H9 (cell line): ENCODE measurements at places on chromosomes 2 and 18. TPM values are rescaled to one million over a fixed set of nuclear protein-coding genes. Genes with fewer than 3 reads are reported as not detected.

The SLC9A4 gene
- not detected in 2 replicates for total RNA-seq

GRCh38 chr2:23414871-23415270, 29.9 kb downstream of the KLHL29 start:
- H3K4me1 ChIP-seq = no peaks in the 10 kb centered on the region
- no peaks in the 10 kb centered on the region for H3K27me3 ChIP-seq
- DNase-seq = peak; percentile 80
- H3K4me3 ChIP-seq = no peak overlapping the region
- H3K36me3 ChIP-seq = no peaks in the 10 kb centered on the region

- H3K27ac ChIP-seq = no peak overlapping the region
- H3K27me3 ChIP-seq = no peaks in the 10 kb centered on the region
- H3K36me3 ChIP-seq = no peaks in the 10 kb centered on the region
- no peak overlapping the region for H3K4me3 ChIP-seq
- DNase-seq = no peak
- no peaks in the 10 kb centered on the region for H3K4me1 ChIP-seq
Measured at GRCh38 chr18:72601481-72601880, 57.3 kb upstream of the CBLN2 start.

GRCh38 chr2:173898996-173899395, 66.2 kb downstream of the SP3 start:
- no peak overlapping the region for H3K27ac ChIP-seq
- peaks cover under 1% of the 10 kb centered on the region; the same call in 1 of the 2 replicates for H3K36me3 ChIP-seq
- H3K27me3 ChIP-seq = no peaks in the 10 kb centered on the region
- DNase-seq = no peak
- no peaks in the 10 kb centered on the region for H3K4me1 ChIP-seq

DNA sequence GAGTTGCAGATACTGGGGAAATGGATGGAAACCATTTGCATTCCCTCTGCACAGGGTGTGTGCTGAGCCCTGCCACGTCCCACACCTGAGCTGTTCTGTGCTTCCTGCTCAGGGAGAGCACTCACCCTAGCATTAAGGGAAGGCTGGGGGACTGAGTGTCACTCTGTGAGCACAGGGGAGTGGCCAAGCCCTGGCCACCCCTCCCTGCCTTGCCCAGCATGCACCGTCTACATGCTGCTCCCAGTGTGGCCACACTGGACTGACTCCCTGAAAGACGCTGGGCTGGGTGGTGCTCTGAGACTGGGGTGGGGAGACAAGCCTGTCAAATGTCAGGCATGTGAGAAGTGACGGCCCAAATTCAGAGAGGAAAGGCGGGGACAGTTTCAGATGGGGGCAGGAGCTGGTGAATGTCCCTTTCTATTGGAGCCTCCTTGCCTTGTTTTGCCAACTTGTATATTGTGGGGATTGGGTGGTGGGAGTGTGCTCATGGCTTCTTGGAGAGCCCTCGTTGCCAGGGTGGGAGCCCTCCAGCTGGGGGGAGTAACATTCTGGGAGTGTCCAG, 298.4 kb upstream of the HS6ST1 start:
- H3K4me3 ChIP-seq = no peak overlapping the region
- peaks cover 4% of the 10 kb centered on the region for H3K36me3 ChIP-seq
- DNase-seq = no peak
- H3K4me1 ChIP-seq = no peaks in the 10 kb centered on the region
- H3K27ac ChIP-seq = no peak overlapping the region

DNA sequence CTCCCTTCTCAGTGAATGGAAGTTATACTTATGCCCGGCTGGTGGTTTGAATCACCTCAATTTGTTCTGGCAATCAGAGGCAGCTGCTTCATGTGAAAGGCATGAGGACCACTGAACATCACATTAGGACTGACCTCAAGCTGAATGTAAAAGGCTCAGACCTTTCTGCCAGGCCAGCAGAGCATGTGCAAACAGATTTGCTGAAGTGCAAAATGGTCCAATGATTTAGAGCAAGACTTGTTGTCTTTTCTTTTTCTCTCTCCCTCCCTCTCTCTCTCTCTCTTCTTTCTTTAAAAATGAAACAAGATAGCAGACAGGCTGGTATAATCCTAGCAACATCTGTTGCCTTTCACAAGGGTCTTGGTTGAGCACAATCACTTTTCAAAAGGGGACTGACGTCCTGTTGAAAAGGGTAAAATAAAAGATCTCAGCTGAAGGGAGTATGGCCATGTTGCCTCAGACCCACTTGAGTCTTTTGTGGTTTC, 13.3 kb upstream of the CDH7 start:
- no peak for DNase-seq
- H3K27ac ChIP-seq = no peak overlapping the region
- H3K4me1 ChIP-seq = no peaks in the 10 kb centered on the region
- no peaks in the 10 kb centered on the region for H3K36me3 ChIP-seq
- no peak overlapping the region for H3K4me3 ChIP-seq

DNA sequence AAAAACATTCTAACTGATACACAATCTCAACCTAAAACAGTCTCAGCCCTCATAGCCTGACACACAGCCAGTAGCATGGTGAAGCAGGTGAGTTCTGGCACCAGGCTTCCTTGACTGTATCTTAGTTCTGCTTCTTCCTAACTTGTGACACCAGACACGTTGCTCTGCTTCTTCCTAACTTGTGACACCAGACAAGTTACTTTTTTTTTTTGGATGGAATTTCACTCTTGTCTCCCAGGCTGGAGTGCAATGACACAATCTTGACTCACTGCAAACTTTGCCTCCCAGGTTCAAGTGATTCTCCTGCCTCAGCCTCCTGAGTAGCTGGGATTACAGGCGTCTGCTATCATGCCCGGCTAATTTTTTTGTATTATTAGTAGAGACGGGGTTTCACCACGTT, 6.7 kb upstream of the ATG16L1 start:
- no peak overlapping the region for H3K4me3 ChIP-seq
- no peaks in the 10 kb centered on the region for H3K4me1 ChIP-seq
- DNase-seq = no peak
- H3K27me3 ChIP-seq = no peaks in the 10 kb centered on the region
- H3K27ac ChIP-seq = no peak overlapping the region

The CHRNG gene
- not detected in 2 replicates for total RNA-seq

The PLGLB1 gene
- 0.97 and 1.2 TPM in 2 replicates for total RNA-seq

The HIBCH gene
- total RNA-seq = 25.5 and 28.0 TPM in 2 replicates

- DNase-seq = no peak
- no peak overlapping the region for H3K27ac ChIP-seq
- no peak overlapping the region for H3K4me3 ChIP-seq
Measured at GRCh38 chr2:95399061-95399460, 3.4 kb upstream of the FAHD2A start.

DNA sequence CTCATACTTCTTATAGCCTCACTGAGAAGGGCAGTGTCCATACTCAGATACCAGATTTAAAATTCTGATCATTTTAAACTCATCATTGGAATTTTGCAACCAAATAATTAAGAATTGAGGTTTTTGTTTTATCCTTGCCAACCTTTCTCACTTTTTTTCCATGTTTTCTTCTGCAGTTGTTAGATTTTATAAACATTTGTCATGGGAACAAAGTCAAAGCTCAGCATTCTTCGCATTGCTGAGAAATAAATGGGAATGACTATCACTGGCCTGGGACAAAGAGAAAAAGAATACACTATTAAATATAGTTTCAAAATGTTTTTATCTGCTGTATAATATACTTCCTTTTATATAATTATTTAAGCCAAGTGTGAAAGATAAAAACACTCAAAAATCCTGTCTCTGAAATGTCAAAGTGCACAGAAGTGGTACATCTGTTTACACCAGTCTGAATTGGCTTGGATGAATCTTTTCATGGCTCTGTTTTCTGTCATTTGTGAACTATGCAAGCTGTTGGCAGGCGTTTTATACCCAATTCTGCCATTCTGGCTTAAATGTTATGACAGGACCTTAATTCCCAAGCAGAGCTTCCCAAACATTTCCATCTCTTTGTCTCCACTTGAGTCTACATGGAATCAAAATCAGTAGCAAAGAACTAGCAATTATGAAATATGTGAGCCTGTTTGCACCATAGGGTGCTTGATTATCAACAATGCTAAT, 249.3 kb upstream of the SYT4 start:
- no peaks in the 10 kb centered on the region for H3K27me3 ChIP-seq
- DNase-seq = no peak
- no peak overlapping the region for H3K4me3 ChIP-seq
- no peak overlapping the region for H3K27ac ChIP-seq

DNA sequence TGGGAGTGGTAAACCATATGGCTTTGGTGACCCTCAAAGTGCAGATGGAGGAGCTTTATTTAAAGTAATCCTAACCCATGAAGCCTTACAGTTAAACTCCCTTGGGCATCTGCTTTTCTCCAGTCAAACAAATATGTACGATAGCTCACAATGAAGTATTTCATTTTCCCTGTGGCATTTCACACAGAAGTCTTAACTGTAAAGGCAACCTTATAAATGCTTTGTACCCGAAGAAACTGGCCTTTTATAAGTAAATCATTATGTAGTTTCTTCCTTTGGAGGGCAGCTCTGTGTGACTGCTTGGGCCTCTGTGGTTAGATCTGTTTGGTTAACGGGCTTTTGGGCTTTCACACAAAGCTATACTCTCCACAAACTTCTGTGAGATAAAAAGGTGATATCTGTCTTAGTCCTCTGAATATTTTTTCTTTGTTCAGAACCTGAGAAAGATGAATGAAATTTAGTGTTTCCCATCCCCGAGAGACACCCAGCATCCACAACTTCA, 46.6 kb downstream of the SCN1A start:
- H3K36me3 ChIP-seq = no peaks in the 10 kb centered on the region
- H3K4me1 ChIP-seq = no peaks in the 10 kb centered on the region
- no peak overlapping the region for H3K4me3 ChIP-seq
- DNase-seq = no peak
- no peaks in the 10 kb centered on the region for H3K27me3 ChIP-seq

The ZNF396 gene
- total RNA-seq = 0.94 and 1.2 TPM in 2 replicates

DNA sequence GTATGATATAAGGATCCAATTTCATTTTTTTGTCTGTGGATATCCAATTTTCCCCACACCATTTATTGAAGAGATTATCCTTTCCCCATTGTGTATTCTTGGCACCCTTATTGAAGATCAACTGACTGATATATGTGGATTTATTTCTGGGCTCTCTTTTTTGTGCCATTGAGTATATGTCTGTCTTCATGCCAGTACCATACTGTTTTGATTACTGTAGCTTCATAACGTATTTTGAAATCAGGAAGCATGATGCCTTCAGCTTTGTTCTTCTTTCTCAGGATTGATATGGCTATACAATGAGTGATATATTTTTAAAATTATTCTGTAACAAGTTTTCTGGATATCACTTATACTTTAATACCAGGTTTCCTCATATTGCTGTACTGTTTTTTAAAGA, 58.1 kb upstream of the DLX2 start:
- no peak overlapping the region for H3K27ac ChIP-seq
- no peak for DNase-seq
- no peaks in the 10 kb centered on the region for H3K4me1 ChIP-seq
- H3K4me3 ChIP-seq = no peak overlapping the region
- H3K27me3 ChIP-seq = no peaks in the 10 kb centered on the region
- no peaks in the 10 kb centered on the region for H3K36me3 ChIP-seq

- H3K4me3 ChIP-seq = no peak overlapping the region
- no peaks in the 10 kb centered on the region for H3K36me3 ChIP-seq
- no peak overlapping the region for H3K27ac ChIP-seq
- H3K4me1 ChIP-seq = no peaks in the 10 kb centered on the region
- no peaks in the 10 kb centered on the region for H3K27me3 ChIP-seq
Measured at GRCh38 chr2:145739681-145740080, 1219.8 kb upstream of the ZEB2 start.

The DQX1 gene
- total RNA-seq = 0.98 and 1.6 TPM in 2 replicates

GRCh38 chr18:48715711-48716361, 177.0 kb downstream of the CTIF start:
- H3K4me1 ChIP-seq = no peaks in the 10 kb centered on the region
- no peak overlapping the region for H3K4me3 ChIP-seq
- H3K27ac ChIP-seq = no peak overlapping the region
- DNase-seq = no peak
- no peaks in the 10 kb centered on the region for H3K27me3 ChIP-seq
- peaks cover 8% of the 10 kb centered on the region for H3K36me3 ChIP-seq

The MOGAT1 gene
- total RNA-seq = not detected in 2 replicates

DNA sequence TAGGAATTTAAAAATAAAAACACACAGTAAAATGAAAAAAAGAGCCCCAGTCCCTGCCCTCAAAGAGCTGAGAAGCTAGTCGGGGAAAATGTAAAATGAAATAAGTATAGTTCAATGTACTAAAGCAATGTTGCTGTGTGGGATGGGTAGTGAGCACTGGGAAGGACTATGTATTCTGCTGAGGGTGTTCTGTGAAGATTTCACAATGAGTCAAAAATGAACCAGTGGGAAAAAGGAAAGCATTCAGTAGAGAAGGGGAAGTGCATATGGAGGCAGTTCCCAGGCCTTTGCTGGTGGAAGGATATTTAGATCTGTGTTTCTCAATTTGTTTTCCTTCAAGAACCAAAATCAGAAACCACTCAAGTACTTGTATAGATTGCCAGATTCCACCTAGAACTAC, 1094.7 kb upstream of the KLHL29 start:
- H3K27me3 ChIP-seq = no peaks in the 10 kb centered on the region
- H3K4me1 ChIP-seq = no peaks in the 10 kb centered on the region; the same call in 1 of the 2 replicates
- no peak for DNase-seq
- H3K4me3 ChIP-seq = no peak overlapping the region

DNA sequence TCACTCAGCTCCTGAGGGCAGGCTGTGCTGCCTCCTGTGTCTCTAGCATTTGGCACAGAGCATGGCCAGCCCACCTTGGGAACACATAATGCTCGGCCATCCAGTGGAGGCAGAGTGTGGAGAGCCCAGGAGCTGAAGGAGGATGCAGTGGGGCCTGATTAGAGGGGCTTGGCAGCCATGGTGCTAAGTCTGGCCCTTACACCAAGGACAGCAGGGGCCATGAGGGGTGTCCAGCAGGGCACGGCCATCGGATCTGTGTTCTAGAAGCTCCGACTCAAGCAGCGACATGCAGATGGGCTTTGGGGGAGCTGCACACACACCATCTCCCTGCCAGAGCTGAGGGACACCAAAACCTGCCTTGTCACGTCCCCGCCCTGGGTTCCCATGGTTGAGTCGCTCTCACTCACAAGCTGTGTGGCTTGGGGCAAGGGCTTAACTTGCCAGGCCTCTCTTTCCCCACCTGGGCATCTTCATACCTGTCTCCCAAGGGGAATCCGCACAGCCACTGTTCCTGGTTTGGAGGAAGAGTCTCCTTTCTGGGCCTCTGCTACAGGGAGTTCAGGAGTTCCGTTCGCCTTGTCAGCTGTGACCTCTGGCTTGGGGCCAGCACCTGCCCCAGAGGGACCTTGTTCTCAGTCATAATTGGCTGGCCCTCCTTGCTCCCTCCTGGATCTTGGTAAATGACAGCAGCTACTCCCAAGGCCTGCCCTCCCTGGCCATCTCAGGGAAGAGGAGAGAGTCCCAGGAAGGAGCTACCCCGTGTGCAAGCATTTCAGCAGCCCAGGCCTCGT, 1.3 kb upstream of the TOGARAM2 start:
- no peaks in the 10 kb centered on the region for H3K36me3 ChIP-seq
- H3K27me3 ChIP-seq = no peaks in the 10 kb centered on the region
- DNase-seq = no peak
- no peak overlapping the region for H3K27ac ChIP-seq
- H3K4me1 ChIP-seq = no peaks in the 10 kb centered on the region
- H3K4me3 ChIP-seq = no peak overlapping the region
